ENCODE measurements at places on chromosomes 13 and 19. TPM values are rescaled to one million over a fixed set of nuclear protein-coding genes. Genes with fewer than 3 reads are reported as not detected.

- DNase-seq = no peak
Measured at GRCh38 chr19:50252111-50252886, 48.9 kb downstream of the MYH14 start.

- DNase-seq = no peak
Measured at GRCh38 chr13:54317722-54318121, 1289.1 kb downstream of the OLFM4 start.

DNA sequence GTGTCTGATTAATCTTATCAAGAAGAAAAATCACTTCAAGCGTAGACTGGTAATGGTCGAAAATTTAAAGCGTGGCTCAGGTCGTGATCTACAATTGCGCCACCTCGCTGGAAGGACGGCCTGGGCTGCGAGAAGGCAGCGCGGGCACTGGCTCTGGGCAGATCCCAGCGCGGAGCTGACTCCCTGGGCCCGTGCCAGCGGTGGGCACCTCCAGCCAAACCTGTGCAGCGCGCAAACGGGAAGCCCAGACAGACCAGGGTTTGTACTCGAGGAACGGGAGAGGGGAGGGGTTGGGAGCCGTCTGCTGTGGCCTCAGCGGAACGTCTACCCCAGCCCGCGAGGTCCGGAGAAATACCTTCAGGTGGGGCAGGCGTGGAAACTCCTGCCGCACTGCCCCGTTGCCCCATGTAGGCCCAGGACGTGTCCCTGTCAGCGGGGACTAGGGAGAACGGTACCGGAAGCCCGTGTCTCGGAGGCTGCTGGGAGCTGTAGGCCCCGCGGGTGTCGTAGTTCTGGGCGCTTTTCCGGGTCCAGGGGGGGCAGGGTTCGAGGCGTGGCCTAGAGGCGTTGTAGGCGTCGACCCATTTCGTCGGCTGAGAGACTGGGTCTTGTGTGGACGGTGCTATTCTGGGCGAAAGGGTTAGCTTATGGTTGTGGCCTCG, 21.1 kb downstream of the ZNF274 start:
- no peak for DNase-seq

- DNase-seq = no peak
Measured at GRCh38 chr13:110133425-110134235, 173.3 kb downstream of the COL4A1 start.

GRCh38 chr13:35891507-35892441, 239.4 kb downstream of the DCLK1 start:
- no peak for DNase-seq

DNA sequence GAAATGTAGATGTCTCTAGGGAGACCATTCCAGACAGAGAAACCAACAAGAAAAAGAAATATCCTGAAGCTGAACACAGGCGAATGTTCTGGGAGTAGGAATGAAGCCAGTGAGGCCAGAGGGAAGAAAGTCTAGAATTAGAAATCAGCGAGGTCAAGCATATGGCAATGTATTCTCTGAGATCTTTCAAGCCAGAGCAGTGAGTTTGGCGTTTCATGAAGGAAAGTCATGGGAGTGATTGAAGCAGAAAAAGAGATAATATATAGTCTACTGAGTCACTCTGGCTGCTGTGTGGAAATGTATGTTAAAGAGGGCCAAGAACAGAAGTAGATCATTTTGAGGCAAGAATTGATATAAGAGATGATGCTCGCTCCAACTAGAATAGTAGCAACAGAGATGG, 576.0 kb downstream of the PCDH17 start:
- no peak for DNase-seq

NACC1 gene
- 42.2 TPM for total RNA-seq

TEX26 gene
- total RNA-seq = not detected

KCTD15 gene
- 8.0 TPM for total RNA-seq

All from mucosa of descending colon (tissue), 3 donors.